ENCODE measurements at places on chromosomes 7 and 10.

DNA sequence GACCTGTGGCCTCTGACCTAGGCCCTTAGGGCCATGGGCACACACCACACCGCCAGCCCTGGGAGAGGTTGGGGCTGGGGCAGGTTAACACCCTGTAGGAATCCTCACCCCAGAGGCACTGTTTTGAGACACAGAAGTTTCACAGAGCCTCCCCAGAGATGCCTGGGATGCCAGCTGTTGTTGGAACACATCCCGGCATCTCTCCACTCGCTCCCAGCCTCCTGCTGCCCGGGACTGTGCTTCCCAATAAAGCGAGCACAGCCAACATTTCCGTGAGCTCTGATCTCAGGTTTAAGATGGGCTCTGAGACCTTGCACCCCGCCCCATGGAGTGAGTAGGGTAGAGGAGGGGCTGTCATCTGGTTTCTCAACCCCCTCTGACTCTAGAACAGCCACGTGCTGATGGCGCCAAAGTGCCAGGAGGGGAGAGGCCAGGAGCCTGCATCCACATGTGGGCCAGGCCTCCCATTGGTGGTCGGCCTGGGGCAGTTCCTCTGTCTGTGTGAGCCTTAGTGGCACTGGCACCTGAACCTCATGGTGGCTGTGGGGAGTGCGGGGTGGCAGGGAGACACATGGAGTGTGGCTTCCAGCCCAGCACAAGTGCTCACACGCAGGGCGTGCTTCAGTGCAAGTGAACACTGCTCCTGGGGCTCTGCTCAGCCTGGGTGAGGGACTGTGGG is 54.7 kb downstream of the RASGEF1A start:
- DNase-seq: no peak

DNA sequence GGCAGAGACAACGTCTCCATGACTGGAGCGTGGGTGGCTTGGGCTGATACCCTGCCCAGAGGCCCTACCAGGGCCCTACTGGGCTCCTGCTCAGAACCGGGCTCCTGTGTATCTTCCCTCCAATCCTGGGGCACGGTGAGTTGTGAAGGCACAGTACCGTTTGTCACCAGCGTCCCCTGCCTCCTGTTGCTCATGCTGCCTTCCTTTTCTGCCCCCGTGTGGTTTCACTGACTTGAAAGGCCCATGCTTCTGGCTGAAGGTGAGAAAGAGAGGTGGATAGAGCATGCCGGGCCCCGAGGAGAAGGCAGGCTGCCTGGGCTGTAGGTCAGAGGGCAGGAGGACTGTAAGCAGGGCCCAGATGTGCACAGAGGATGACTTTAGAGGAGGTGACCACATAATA is 9.1 kb upstream of the DMBT1 start:
- no peak for DNase-seq

- no peak for DNase-seq
Observed at GRCh38 chr10:33001908-33002492, 44.0 kb upstream of the ITGB1 start.

GRCh38 chr10:114876602-114877300 is 55.2 kb downstream of the FHIP2A start:
- peak; percentile 69 for DNase-seq

- DNase-seq: peak; percentile 79
Observed at GRCh38 chr7:111210996-111211395, 120.1 kb downstream of the LRRN3 start.

DNA sequence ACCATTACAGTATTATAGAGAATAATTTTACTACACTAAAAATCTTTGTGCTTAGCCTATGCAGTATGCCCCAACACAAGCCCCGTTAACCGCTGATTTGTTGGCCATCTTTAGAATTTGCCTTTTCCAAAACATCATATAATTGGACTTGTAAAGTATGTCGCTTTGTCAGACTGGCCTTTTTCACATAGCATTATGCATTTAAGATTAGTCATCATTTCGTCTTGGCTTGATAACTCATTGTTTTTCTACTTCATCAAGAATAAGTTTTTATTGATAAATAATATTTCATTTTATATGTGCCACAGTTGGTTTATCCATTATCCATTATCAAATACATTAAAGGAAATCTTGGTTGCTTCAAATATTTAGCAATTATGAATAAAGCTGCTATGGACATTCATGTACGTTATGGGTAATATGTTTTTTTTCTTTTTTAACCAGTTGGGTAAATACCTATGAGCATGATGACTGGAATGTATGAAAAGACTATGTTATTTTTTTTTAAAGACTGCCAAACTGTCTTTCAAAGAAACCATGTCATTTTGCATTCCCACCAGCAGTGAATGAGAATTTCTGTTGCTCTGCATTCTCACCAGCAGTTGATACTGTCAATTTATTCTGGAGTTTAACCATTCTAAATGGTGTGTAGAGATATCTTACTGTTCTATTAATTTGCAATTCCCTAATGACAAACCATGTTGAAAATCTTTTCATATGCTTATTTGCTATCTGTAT is 273.1 kb upstream of the KCND2 start:
- peak; percentile 76 for DNase-seq

DNA sequence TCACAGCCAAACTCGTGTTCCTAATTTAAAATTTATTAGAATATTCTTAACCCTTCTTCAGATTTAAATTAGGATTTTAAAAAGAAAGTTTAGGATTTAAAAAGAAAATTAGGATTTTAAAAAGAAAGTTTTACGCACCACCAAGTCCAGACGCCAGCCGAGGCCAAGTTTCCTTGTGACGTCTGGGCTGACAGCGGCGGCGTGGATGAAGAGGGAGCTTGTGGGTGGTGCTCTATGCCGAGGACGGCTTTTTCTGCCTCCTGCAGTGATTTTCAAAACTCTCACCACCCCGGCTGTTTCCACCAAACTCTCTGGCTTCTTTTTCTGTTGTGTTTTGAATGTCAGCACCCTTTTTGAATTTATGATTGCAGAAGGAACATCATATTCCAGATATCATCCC is 252.9 kb downstream of the DNAJB6 start:
- no peak for DNase-seq

GRCh38 chr10:43264965-43265798 is 1.7 kb downstream of the RASGEF1A start:
- no peak for DNase-seq

- DNase-seq: no peak
Observed at GRCh38 chr7:142494021-142494420, 236.2 kb upstream of the PRSS58 start.

DNA sequence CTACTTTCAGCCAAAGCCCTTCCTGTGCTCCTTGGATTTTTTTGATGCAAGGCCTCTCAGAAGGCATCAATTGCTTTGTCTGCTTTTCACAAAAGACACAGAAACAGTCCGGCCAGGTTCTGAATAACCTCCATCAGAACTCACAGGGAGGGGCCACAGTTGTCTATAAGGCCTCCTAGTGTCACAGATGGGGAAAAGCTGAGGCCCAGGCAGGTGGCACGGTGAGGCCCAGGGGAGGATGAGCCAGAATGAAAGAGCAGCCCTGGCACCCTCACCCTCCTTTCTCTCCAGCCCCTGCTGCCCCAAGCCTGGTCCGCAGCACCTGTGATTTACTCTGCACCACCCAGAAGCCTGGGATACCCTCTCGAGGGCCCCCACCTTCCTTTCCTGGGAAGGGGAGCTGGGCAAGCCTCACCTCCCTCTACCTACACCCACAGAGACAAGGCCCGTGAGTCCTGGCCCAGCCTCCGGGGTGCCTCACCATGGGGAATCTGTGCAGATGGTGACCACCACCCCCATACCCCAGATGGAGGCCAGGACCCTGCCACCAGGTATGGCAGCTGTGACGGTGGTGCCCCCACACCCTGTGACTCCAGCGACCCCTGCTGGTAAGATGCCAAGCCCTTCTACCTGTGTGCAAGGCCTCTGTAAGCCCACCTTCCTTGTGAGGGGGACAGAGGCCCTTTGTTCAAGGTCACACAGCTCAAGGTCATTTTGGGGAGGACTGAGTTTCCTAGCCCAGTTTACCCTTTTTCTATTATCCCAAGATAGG is 26.2 kb upstream of the ZNF467 start:
- DNase-seq: no peak

GRCh38 chr7:74708569-74709275 is 51.2 kb downstream of the GTF2I start:
- DNase-seq: no peak

DNA sequence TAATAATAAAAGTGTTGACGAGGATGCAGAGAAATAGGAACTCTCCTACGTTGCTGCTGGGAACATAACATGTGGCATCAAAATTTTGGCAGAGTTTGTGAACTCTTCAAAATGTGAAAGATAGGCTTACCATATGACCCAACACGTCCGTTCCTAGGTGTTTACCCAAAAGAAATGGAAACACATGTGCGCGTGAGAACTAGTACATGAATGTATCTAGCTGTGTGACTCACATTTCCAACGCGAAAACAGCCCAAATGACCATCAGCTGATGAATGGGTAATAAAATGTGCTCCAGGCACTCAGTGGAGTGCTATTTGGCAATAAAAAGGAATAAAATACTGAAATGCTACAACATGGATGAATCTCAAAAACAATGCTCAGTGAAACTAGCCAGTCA is 10.4 kb upstream of the ELFN1 start:
- peak; percentile 32 for DNase-seq

DNA sequence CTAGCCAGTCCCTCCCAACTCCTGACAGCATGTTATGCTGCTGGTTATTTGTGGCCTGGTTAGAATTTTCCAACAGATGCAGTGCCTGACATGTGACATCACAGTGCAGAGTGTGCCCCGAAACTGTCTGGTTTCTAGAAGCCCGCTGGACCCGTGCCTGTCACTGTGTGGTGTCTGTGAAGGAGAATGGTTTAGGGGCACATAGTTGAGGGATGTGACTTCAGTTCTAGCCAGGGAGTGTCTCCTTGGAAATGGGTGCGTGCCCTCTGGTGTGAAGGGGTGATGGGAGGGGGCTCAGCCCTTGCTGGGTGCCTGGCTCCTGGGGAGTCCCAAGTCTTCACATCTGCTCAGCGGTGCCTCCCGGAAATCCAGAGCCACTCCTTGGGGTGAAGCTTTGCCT is 303.6 kb downstream of the GLRX3 start:
- no peak for DNase-seq

- DNase-seq: peak; percentile 61
Observed at GRCh38 chr10:109898666-109899355, 24.5 kb downstream of the XPNPEP1 start.

DNA sequence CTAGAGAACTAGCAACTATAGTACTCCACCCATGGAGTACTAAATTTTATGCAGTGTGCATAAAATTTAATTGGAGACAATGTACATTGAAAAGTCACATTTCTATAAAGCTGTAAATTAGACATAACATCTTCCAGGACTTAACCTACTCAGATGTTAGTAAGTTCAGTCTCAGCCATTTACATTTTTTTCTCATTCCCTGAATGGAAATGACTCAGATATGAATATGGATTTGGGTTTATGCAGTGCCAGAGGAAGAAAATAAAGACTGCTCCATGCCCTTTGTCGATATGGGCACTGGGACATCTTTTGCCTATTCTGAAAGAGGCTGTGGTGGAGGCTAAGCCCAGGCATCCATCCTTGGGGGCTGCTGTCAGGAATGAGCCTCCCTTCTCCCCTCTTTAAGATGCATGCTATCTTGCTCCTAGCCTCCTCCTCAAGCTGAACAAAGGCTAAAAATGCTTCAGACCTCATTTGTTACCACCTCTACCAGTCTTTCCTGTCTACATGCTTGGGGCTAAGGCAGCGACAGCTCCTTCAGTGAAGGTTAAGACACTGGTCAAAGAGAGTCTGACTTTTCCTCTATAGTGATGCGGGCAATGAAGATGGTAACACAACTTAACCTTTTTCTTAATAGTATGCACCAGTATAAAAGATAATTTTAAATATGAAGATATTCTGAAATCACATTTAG is 486.8 kb upstream of the ANKRD30A start:
- DNase-seq: no peak

DNA sequence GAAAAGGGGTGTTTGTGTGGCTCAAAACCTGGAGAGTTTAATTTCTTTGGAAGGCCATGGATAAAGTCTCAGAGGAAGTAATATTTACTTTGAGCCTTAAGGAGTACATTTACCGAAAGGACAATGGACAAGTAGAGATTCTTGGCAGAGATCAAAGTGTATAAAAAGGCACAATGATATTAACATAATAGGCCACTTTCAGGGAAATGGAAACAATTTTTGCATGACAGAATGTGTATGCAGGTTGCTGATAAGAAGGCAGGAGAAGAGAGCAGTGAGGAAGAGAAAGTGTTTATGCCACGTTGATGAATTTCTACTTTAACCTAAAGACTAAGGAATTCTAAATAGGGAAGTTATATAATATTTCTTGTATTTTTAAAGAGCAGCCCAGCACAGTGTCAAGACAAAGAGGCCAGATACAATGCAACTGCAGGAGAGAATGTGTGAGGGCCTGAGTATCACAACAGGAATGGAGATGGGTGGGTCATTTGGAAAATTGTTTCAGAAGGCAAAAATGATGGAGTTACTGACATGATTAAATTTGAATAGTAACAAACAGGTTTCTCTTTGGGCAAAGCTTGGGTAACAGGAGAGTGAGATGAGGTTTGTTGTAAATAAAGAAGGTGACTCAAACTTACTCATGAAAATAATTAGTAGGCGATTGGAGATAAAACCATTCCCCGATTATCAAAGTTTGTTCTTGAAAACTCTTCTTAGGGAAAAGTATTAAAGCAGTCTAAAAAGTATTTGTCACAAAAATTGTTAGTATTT is 84.1 kb downstream of the THSD7A start:
- no peak for DNase-seq

GRCh38 chr7:155251831-155252230 is 45.8 kb upstream of the INSIG1 start:
- DNase-seq: no peak

GRCh38 chr7:117385363-117386109 is 41.8 kb downstream of the ASZ1 start:
- peak; percentile 33 for DNase-seq

- peak; percentile 18 for DNase-seq
Observed at GRCh38 chr7:120344276-120344675, 71.3 kb downstream of the KCND2 start.

GRCh38 chr7:6294839-6295238 is 22.4 kb upstream of the CYTH3 start:
- DNase-seq: peak; percentile 73

GRCh38 chr10:70442332-70442988 is 979 bp upstream of the NODAL start:
- no peak for DNase-seq

DNA sequence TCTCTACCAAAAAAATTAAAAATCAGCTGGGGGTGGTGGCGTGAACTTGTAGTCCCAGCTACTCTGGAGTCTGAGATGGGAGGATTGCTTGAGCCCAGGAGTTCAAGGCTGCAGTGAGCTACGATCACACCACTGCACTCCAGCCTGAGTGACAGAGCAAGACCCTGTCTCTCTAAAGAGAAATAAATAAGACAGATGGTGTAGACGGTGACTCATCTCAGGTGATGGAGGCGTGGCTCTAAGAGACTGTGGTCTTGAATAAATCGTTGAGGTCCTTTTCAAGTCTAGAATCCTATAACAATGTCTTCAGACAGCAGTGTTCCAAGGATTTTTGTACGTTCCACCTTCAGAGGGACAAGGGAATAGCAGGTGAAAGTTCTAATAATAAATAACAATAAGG is 53.8 kb upstream of the PFKFB3 start:
- DNase-seq: no peak

GRCh38 chr7:116357781-116358670 is 141.5 kb upstream of the CAV2 start:
- peak; percentile 87 for DNase-seq

Measured in fibroblast of skin of back (primary cell).